SW 1271 (cell line): ENCODE measurements at places on chromosomes 7 and 10.

DNA sequence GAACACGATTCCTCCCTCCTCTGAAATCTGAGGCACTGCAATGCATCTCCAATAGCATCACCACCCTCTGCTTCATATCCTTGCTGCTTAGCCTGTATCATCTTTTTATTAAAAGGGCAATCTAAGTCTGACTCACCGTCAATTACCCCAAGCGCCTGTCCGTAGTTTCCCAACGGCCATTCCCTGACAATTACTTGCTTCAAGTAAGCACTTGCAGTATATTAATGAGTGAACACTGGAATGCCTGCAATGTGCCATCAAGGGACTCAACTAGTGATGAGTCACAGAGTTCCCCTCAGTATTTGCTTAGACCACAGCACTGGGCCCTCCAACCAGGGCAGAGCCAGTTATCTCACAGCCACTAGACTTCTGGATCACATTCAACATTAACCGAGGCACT is 19.5 kb upstream of the PPP1R3C start:
- DNase-seq = peak; percentile 54

DNA sequence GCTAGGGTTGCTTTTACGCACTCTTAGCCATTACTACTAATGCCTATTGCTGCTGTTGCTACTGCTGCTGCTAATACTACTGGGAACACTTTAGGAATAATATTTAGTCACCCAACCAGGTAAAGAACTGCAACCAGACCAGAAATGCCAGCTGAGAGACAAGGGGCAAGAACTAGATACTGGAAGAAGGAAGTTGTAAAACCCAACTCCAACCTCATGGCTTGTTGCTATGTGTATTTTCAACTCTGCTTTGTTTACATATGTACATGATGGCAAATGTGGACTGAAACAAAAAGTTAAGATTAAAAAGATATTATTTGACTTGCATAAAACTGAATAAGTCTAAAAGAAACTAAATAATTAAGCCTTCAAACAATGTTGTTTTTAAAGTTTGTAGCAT is 177.7 kb downstream of the GNAT3 start:
- no peak for DNase-seq

- no peak for DNase-seq
These were observed 106.9 kb upstream of the CSTF2T start for GRCh38 chr10:51806079-51806835.

DNA sequence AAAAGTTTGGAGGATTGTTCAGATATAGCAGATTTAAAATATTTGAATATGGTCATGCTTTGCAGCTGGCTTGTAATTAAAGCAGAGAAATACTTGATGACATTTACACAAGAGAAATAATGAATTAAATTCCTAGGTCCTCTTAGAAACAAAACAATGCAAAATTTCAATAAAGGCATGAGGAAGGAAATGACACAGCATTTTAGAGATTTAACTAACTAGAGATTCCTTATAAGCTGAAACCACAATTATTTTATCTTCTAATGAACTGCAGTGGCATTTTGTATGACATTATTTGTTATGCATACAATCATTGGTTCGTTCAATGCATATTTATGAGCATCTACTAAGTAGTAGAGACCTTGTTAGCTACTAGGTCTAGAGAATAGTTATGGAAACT is 490.9 kb downstream of the ZWINT start:
- no peak for DNase-seq

DNA sequence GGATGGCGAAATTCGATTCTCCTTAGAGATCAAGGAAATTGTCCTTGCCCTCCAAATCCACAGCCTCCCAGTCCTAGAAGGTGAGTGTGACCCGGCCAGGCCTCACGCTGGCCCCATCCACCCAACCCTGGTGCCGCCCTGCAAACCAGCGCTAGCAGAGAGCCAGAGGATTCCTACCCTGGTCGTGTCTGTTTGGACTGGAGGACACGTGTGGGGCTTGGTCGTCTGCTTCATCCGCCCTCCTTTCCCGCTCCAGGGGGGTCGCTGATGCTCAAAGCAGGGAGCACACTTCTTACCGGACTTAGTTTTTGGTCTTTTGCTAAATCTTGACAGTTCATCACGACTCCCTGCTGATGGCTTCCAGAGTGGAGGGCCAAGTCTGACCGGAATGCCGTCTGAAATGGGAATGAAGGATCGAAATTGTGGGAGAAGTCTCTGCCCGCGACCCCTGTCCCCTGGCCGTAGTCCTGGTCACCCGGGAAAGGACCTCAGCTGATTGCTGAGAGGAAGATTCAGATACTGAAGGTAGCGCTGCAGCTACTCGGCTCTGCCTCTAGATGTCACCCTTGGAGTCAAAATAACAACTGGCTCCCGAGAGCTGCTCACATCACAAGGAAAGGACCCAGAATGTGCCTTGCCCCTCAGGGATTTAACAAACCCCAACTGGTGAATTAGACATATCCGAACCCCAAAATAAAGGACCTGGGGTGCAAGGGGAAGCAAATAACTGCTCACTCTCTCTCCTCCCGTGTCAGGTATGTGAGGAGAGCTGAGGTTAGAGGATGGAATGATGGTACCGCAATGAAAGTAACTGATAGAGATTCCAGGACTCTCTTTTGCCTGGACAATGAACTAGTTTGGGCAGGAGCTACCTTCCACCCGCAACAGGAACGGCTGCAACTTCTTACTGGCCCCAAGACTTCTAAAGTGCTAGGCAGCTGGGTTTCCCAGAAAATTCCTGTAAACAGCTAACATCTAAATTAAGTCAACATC is 23.5 kb upstream of the ORC5 start:
- no peak for DNase-seq

- DNase-seq = no peak
These were observed 264.2 kb downstream of the HPSE2 start for GRCh38 chr10:98971464-98971863.

DNA sequence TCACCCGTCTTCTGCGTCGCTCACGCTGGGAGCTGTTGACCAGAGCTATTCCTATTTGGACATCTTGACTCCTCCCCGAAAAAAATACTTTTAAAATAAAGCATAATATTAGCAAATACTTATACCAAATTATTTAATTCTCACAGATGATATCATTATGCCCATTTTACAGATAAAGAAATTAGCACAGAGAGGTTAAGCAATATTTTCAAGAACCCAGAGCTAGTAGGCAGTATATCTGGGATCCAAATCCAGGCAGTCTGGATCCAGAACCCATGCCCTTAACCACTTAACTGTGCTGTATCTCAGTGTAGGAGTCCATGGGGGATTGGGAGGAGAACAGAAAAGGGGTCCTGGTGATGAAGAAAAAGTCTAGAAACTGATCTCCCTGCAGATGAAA is 6.1 kb downstream of the IQUB start:
- DNase-seq = no peak

- DNase-seq = peak; percentile 47
These were observed 2.0 kb downstream of the STAMBPL1 start for GRCh38 chr10:88881922-88882645.

DNA sequence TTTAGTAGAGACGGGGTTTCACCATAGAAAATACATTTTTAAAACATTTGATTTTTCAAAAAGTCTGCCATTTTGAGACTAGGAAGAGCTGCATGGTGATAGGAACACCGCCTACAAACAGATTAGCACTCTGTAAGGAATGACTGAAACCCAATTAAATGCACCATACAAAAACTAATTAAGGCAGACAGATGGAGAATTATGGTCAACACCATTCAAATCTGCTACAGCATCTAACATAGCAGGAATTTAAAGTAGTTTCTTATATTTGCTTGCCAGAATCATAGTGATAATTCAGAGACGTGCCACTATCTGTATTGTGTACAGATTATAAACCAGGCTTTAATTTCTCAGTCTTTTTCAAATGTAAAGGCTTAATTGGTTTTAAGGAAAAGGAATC is 68.2 kb downstream of the ENO4 start:
- no peak for DNase-seq

DNA sequence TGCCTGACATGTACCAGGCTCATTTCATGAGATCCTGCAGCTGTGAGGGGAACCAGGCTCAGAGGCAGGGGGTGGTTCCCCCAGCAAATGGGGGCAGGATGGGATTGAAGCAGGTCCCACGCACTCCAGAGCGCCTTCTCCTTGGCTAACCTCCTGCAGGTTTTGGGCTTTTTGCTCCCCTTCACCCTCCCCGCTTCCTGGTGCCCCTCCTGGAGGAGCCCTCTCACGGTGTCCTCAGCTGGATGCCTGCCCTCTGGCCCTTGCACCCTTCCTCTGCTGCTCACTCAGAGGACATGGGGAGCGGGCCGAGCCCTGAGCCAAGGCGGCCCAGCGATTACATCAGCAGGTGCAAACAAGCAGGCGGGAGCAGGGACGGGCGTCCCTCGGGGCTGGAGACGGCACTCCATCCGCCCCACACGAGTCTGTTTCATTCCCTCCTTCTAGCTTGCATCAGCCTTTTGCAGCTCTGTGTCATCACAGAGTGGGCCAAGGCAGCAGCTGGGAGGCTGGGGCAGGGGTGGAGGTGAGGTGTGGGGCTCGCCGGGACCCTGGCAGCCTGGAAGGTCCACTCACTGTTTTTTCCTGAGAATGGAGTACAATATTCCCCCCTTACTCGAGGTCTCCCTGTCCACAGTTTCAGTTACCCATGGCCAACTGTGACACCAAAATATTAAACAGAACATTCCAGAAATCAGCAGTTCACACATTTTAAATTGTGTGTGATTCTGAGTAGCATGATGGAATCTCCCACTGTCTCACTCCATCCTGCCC is 52.7 kb upstream of the SLC29A3 start:
- DNase-seq = no peak

GRCh38 chr10:56349611-56350010 is 11.4 kb downstream of the ZWINT start:
- DNase-seq = no peak
